ENCODE measurements at places on chromosomes 5 and 9.

- no peak overlapping the region for H3K27ac ChIP-seq
- no peak for DNase-seq
- peaks cover 15% of the 10 kb centered on the region for H3K4me1 ChIP-seq
- no peak overlapping the region for H3K4me3 ChIP-seq
- no peaks in the 10 kb centered on the region for H3K27me3 ChIP-seq
Measured at GRCh38 chr5:14793851-14794250, 77.7 kb downstream of the ANKH start.

- no peak overlapping the region for H3K4me3 ChIP-seq
- H3K36me3 ChIP-seq, result no peaks in the 10 kb centered on the region
- no peak overlapping the region for H3K27ac ChIP-seq
- H3K27me3 ChIP-seq, result no peaks in the 10 kb centered on the region
- H3K4me1 ChIP-seq, result no peaks in the 10 kb centered on the region
- DNase-seq, result no peak
Measured at GRCh38 chr9:115877852-115878438, 275.6 kb upstream of the PAPPA start.

DNA sequence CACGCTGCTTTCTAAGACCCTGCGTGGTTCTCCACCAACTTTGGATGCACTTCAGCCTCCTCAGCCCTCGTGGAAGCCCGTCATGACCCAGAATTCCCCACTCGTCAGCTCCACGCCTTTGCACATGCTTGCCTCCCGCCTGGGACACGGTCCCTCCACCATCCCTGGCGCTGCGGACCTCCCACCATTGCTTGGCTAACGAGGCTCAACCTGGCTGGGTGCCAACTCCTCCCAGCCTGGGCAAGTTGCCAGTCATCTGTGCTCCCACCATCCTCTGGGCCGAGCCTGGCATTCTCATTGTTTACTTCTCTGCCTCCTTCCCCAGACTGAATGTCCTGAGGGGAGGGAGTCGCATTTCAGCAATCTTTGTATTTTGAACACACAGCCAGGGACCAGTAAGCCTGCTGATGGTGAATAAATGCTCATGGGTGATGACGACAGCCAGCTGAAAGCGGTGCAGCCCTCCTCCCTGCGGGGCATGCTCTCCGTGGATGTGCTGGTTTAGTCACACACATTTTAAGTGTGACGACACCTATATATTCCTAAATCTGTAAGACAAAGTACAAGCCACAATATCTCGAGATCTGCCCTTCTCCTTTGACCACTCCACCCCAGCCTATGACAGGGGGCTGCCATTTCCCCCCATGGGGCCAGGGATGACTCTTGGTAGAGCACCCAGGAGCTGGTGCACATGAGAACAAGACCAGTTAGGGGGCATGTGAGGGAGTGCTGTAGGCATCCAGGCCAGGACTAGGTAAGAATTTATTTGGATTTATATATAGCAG lies 37.6 kb downstream of the ANKRD33B start:
- H3K4me1 ChIP-seq, result peaks cover 40% of the 10 kb centered on the region
- DNase-seq, result no peak
- H3K27ac ChIP-seq, result peak overlapping the region; percentile 70
- H3K27me3 ChIP-seq, result no peaks in the 10 kb centered on the region
- peaks cover 9% of the 10 kb centered on the region for H3K36me3 ChIP-seq

DNA sequence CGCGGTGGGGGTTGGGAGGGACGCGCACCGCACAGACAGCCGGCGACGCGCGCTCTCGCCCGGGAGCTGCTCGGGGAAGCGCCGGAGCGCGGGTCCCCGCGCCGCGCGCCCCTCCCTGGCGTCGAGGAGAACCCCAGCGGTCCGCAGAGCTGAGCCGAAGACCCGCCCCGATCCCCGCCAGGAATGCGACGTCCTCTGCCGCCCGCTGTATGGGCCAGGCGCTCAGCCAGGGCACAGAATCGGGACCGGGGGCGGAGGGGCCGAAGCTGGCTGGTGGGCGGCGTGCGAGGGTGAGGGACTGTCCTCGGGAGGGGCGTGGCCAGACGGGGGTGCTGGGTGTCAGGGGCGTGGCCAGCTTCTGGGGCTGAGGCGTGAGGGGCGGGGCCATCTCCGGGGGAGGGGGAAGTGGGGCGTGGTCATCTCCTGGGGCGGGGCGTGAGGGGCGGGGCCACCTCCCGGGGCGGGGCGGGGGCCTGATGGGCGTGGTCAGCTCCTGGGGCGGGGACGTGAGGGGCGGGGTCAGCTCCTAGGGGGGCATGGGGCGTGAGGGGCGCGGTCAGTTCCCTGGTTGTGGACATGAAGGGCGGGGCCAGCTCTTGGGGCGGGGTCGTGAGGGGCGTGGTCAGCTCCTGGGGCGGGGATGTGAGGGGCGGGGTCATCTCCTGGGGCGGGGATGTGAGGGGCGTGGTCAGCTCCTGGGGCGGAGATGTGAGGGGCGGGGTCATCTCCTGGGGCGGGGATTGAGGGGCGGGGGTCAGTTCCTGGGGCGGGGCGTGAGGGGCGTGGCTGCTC lies 965 bp downstream of the PTGDS start:
- H3K4me3 ChIP-seq, result no peak overlapping the region
- no peak for DNase-seq
- H3K27me3 ChIP-seq, result peaks cover 4% of the 10 kb centered on the region
- H3K36me3 ChIP-seq, result no peaks in the 10 kb centered on the region

DNA sequence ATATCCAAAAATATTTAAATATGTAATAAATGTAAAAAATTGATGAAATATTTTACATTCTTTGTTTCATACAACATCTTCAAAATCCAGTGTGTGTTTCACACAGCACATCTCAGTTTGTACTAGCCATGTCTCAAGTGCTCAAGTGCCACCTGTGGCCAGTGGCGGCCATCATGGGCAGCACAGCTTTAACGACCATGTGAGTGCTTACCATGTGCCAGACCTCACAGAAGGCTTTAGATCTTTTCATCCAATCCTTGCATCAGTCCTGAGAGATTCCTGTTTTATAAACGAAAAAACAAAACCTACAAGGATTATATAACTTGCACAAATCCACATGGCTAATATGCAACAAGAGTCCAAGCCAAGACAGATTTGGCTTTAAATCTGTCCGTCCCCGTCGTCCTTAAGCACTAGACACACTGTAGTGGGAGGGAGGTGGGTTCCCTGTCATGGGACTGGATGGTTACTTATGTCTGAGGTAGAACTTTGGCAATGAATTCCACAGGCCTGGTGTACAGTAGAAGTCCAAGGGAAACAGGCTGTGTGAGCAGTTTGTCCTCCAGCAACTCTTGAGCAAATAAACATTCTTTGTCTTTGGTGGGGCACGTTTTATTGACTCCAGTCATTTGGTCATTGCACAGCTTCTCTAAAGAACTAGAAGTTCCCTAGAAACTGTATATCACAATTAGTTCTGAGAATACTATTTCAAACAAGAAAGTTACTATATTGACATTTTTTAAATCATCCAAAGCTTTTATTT lies 25.0 kb upstream of the F2R start:
- H3K4me1 ChIP-seq, result no peaks in the 10 kb centered on the region
- no peak for DNase-seq
- no peak overlapping the region for H3K4me3 ChIP-seq
- H3K36me3 ChIP-seq, result peaks cover 6% of the 10 kb centered on the region
- no peaks in the 10 kb centered on the region for H3K27me3 ChIP-seq

Measured in naive B cell (primary cell).